ENCODE measurements at places on chromosomes 2 and 18.

- DNase-seq = no peak
Measured at GRCh38 chr2:241999184-241999583, 129.7 kb downstream of the RTP5 start.

DNA sequence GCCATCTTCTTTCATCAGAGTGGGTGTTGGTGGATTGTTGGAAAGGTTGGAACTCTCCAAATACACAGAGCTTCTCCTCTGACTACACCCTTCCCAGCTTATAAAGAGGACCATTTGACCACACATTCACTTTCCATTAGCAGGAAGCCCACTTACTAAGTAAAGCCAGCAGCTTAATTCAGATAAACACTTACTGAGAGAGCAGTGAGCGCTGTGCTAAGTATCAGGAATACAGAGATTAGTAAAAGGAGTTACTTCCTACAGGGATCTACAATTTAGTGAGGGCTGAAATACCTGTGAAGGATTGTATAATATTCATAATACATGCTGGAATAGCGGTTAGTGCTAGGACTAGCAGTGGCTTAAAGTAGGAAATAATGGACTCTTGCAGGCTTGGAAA is 343.0 kb downstream of the NYAP2 start:
- DNase-seq = no peak

DNA sequence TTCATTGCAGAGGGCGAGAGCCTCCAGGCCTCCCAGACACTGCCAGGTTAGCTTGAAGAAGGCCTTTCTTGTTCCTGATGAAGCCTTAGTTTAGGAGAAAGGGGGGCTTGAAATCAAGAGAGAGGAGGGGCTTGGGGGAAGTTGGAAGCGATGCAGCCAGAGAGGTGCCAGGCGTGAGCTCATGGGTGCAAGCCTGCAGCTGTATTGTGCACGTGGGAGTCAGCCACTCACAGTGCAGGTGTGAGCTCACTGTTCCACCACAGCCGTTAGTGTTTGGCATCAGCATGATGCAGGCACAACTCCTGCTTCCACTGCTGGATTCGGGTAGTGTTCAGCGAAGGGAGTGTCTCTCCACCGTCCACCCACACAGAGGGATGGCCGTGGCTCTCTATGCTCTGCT is 68.4 kb upstream of the ALPP start:
- no peak for DNase-seq

- DNase-seq = no peak
Measured at GRCh38 chr2:235542733-235543127, 48.9 kb downstream of the AGAP1 start.

GRCh38 chr2:232137356-232138147 is 176.0 kb downstream of the DIS3L2 start:
- DNase-seq = no peak

GRCh38 chr2:207787017-207787416 is 17.3 kb upstream of the FZD5 start:
- no peak for DNase-seq

DNA sequence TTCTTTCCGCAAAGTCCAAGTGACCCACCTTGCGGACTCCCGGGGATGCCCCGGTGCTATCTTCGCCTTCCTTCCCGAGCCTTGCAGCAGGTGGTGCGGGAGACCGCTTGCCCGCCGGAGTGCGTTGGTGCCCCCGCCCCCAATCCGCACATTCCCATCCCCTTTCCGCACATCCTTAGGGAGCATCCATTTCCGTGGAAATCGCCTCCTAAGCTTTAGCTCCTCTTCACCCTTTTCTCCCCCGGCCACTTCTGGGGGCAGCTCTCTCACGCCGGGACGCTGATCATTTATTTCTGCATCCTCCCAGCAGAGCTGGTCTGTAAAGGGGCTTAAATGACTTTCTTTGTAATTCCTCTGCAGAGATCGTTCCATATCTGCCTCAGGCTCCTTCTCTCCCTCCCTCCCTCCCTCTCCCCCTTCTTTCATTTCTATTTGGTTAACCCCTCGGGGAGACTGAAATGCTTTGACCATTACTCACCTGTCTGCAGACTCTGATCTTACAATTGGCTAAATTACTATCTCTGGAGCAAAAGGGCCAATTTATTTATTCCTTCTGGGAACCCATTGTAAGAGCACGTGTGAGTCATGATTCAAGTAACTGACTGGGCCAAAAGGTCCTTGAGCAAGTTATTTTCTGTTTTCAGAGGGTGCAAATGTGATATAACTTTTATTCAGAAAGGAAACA is 1.3 kb upstream of the LYPD1 start:
- no peak for DNase-seq

DNA sequence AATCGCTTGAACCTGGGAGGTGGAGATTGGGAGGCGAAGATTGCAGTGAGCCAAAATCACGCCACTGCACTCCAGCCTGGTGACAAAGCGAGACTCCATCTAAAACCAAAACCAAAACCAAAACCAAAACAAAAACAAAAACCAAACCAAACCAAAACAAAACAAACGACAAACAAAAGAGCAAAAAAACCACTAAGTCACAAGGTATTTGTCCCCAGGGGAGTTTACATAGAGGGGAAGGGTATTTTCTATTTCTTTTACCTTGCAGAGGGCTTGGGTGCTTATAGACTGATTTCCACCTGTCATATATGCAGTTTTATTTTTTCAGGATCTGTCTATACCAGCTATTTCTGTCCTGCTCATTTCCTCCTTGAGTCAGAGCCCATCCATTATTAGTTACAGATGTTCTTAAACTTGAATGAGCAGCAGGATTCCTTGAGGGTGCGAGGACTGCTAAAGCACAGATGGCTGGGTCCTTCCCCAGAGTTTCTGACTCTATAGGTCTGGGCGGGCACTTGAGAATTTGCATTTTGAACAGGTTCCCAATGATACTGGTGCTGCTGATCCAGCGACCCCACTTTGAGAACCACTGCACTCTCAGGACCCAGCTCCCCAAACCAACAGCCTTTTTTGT is 102.2 kb upstream of the UXS1 start:
- no peak for DNase-seq

DNA sequence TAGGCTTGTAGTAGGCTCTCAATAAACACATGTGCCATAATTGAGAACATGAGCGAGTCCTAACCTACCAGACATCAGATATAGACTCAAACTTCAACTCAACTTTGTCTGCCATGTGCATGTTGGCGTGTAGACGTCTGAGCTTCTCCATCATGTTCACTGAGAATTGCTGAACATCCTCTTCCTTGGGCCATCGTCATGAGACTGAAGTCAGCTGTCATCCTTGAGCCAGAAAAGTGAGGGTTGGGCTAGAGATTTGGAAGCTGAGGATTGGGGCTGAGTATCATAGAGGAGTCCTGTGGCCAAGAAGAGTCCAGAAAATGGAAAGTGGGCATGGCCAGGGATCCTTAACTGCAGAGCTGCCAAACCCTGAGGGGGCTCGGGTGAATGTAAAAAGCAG is 7.8 kb upstream of the EFR3B start:
- DNase-seq = no peak

GRCh38 chr2:174259981-174260380 is 11.6 kb upstream of the OLA1 start:
- DNase-seq = no peak

- DNase-seq = peak; percentile 14
Measured at GRCh38 chr2:203949228-203949627, 12.7 kb downstream of the ICOS start.

- DNase-seq = no peak
Measured at GRCh38 chr2:221134718-221135117, 437.4 kb downstream of the EPHA4 start.

- no peak for DNase-seq
Measured at GRCh38 chr2:1541040-1541439, 127.8 kb downstream of the TPO start.

- DNase-seq = no peak
Measured at GRCh38 chr18:79552140-79552631, 127.4 kb upstream of the CTDP1 start.

DNA sequence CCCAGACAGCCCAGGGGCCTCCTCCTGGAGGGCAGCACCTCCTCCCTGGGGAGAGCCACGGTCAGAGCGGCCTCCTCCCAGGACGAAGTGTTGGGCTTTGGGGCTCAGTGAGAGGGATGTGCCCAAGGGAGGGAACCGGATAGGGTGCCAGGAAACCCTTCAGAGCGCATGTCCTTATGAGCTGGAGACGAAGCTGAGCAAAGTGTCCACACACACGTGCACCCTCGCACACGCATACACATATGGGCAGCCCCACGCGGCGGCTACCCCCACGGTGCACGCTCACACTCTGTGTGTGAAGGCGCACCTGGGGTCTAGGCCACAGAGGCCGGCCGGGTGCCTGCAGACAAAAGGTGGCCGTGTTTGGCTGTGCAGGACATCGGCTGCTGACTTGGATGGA is 106.1 kb upstream of the HDAC4 start:
- no peak for DNase-seq

DNA sequence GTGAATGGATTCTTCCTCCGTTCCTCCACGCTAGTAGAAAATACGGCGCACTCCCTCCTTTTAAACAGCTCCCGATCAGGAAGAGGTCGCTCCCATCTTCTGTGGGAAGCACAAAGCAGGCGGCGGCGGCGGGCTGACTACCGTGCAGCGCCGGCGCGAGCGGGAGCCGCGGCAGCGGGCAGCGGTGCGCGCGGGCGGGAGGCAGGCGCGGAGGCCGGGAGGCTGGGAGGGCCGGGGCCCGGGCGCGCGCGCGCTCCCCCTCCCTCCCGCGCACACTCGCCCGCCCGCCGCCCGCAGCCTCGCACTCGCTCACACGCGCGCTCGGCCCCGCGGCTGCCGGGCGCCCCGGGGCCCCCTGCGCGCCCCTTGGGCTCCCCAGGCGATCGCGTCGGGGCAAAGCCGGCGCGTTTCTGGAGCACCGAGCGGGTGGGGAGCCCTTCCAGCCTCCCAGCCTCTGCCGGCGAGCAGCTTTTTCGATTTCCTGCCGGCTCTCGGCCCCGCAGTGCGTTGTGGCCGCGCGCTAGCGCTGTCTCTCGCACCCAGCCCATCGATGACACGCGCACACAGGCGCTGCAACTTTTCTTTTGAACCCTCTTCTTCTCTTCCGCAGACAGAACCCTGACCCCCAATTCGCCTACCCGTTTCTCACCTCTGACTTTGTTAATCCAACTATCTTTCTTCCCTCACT is at the start of gene SLC8A1:
TSS of gene SLC8A1 (minus strand) at position 173 of the 688 bp plus-strand sequence.
- no peak for DNase-seq

GRCh38 chr2:86078774-86079545 is 26.7 kb downstream of the POLR1A start:
- DNase-seq = no peak

DNA sequence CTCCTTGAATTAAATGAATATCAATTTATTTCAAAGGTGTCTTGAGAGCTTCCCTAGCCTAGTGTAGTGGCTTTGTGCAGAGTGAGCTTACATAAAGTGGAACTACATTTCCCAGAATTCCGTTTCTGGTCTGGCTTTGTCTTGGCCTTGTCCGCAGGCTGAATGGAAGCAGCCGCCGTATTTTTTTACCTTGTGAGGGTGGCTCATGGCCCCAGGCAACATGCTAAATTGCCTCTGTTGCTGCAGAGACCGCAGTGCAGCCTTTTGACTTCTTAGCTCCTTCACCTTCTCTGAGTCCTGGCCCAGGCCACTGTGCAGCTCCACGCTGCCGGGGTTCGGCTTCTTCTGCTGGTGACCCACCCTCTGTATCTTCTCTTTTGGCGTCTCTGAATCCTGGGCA is 114.8 kb upstream of the SLC38A11 start:
- no peak for DNase-seq
